ENCODE measurements at places on chromosomes 11 and 22.

GRCh38 chr11:1459219-1459575 is 27.4 kb downstream of the MOB2 start:
- DNase-seq, result no peak

DNA sequence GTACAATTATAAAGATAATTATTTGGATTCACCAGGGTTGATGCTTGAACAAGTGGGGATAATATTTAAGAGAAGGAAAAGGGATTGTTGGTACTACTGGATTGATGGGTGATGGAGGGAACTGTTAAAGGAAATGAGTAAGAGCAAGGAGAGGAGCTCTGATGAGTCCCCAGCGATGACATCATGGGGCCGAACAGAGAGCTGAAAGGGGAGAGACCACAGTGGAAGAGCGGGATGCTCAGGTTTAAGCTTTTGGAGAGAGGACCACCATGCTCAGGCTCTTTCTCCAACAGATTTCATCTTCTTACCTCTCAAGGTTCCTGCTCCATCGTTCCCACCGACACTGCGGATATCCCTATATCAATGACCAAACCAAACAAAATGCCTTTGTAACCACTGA is 568.7 kb downstream of the ETS1 start:
- no peak for DNase-seq

- no peak for DNase-seq
Measured at GRCh38 chr11:11667056-11667455, 45.3 kb upstream of the GALNT18 start.

DNA sequence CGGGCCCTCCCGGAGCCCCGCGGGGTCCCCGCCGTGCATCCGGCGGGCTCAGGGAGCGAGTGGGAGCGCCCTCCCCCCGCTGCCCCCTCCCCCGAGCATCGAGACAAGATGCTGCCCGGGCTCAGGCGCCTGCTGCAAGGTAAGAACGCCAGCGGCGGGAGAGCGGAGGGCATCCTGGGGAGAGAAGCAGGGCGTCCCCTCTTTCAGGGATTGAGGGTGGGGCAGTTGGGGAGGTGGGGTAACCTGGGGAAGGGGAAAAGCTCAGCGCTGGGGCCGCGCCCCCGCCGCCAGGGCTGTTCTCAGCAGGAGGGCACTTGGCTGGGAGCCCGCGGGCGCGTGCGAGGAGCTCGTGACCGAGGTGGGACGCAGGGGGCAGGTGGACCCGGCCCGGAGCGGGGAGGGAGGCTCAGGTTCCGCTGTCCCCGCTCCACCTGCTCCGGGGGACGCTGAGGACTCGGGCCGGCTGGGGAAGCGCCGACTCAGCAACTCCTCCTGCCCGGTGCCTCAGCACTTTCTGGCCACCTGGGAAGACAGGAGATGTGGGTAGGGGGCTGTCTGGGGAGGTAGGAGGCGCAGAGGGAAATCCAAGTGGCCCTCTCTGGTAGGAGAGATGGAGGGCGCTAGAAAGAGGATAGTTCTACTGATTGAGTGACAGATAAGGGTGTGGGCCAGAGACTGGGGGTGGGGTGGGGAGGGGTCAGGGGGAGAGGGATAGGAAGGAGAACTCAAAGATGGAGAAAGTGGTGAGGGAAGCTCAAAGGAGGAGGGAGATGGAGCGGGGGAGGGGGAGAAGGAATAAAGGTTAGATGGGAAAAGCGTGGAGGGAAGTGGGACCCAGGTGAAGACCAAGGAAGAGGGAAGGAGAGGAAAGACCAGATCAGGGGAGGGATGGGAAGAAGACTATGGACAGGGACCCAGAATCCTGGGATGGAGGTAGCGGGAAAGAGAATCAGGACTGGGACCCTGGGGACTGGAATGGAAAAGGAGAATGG is 726 bp downstream of the RTN4RL2 start:
- no peak for DNase-seq

DNA sequence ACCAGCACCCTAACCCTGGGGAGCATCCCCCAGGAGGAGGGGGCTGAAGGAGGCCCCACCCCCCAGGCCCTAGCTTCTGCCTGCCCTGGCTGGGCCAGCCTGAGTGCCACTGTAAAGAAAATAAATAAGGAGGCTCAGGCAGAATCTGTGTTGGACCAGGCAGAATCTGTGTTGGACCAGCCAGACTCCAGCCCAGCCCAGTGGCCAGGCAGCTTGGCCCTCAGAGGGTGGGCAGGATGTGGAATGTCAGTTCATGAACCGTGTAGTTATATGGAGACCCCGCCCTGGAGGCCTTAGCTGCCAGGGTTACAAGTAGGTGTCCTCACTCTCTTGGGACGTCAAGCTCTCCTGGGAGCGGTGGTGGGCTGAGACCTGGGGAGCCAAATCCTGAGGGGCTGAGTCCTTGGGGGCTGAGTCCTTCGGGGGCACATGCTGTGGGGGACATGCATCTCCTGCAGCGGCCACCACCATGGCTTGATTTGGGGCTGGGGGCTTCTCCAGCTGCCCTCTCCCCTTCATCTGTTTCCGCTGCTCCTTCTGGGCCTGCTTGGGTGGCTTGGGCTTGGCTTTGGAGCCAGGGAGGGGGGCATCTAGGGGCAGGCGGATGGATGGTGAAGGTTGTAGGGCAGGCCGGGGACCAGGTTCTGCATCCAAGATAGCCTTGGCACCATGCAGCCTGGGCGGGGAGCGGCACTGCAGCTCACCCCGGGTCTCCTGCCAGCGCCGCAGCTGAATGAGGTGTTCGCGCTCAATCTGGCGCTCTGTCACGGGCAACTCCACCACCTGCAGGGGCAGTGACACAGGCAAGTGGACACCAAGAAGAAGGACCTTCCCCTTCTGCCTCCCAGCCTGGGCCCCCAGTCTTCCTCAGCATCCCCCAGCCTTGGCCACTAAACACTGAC is 3.0 kb upstream of the CASTOR1 start:
- no peak for DNase-seq

GRCh38 chr11:19683141-19683805 is 29.4 kb upstream of the NAV2 start:
- DNase-seq, result no peak

DNA sequence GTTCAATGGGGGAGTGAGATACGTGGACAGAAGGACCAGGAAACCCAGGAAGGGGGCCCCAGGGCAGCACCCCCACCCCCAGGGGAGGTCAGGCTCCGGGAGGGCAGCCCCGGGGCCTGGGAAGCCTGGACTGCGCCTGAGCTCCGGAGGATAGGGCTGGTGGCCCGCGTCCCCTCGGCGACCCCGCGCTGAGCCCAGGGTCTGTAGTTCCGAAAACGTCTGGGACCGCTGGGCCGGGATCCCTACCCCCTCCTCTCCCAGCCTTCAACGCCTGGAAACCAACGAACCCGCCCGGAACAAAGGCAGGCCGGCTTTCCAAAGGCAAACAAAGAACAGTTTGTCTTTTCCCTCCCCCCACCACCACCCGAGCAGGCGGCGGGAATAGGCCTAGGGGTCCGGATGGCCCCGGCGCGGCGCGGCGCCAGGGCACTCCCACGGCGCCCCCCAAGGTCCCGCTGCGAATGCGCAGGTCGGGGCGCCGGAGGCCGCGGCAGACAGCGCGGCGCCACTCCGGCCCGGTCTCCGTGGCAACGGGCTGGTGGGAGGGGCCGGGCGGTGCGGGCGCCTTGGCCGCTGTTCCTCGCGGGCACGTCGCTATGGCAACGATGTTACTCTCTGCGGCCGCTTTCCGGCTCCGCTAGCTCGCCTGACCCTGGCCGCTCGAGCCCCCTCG is 58.5 kb downstream of the IGLL1 start:
- DNase-seq, result peak; percentile 29

DNA sequence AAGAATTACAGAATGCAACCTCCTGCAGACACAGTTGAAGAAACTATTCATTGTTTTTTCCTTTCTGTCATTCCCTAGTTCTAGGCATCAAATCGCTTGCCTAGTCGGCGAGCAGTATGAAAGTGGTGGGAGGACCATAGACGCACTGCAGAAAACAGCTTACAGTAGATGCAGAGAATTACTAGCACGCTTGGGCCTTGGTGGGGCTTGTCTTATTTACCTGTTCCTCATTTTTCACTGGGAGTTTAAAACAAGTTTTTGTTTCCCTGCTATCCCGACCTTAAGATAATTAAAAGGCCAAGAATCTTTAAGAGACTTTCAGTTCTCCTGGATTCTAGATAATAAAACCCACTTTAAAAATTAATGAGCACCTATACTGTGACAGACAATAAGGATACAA is 713 bp upstream of the ARL14EP start:
- DNase-seq, result no peak

DNA sequence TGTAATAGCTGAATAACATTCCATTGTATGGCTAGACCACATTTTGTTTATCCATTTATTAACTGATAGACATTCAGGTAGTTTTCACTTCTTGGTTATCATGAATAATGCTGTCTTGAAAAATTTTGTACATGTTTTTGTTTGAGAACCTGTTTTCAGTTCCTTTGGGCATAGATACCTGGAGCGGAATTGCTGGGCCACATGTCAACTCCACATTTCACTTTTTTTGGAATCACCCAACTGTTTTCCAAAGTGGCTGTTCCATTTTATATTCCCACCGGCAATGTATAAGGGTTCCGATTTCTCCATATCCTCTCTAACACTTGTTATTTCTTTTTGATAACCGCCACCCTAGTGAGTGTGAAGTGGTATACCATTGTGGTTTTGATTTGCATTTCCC is 184.3 kb downstream of the LARGE1 start:
- no peak for DNase-seq

DNA sequence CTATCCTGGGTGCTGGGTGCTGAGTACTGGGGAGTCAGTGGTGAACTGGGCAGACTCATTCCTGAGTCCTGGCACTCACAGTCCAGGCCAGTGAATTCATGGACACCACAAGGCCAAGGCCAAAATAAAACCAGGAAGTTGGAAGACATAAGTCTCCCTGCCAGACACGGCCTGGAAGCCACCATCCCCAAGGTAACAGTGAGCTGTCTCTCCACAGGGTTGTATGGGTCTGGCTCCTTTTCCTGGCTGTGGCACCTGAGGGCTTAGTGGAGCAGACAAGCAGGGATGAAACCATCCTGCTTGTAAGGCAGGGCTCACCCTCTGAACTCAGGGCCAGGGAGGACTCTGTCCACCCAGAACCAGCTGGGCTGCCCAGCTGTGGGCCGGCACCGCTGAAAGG is 54.7 kb upstream of the ALX4 start:
- DNase-seq, result no peak

DNA sequence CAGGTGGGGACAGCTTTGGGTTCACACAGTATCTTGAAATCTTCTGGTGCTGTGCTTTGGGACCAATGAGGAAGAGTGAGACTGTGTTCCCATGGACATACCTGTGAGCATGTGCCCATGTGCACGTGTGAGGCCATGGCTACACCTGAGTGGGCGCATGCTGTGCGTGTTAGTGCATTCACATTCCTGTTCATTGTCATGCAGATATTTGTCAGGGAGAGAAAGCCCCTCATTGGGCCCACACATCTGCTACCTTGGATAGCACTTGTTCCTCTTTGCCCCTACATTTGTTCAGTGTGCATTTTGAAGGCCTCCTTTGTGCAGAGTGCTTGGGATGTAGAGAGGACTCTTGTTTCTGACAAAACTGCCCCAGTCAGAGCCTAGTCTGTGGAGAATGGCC is 154.3 kb upstream of the E2F8 start:
- DNase-seq, result no peak

GRCh38 chr11:129289350-129290040 is 86.2 kb upstream of the BARX2 start:
- DNase-seq, result no peak

- DNase-seq, result no peak
Measured at GRCh38 chr11:117704395-117705100, 92.5 kb downstream of the DSCAML1 start.

- no peak for DNase-seq
Measured at GRCh38 chr22:26023104-26023775, 146.0 kb upstream of the SEZ6L start.

DNA sequence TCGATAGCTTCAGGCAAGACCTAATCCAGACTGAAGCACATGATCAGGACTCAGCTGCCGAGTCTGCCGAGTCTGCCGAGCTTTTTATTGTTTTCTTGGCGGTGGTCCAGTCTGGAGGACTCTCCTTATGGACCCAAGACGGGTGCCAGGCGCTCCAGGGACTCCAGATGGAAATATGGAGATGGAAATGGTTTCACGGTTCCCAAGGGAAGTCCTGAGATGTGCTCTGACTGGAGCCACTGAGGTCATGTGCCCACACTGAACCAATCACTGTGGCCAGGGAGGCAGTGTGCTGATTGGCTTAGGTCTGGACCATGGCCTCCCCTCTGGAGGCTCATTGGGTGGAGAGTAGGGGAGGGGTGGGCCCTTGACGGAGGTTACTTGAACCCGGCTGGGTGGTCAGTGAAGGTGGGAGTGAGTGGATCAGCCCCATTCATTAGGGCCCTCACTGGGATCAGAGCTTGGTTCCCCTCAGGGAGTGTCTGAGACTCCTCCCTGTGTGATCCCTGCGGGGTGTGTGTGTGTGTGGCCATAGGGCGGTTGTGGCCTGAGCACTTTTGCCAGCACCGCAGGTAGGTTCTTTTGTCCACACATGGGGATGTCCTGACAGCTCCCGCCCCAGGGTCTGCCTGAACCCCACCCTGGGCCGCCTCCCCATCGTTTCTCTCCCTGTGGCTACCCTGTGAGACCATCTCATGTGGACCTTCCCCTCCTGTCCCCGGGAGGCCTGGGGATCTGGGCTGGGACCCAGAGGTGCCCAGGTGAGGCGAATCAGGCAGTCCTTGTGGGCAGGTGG is 14.0 kb downstream of the RPS6KA4 start:
- no peak for DNase-seq

DNA sequence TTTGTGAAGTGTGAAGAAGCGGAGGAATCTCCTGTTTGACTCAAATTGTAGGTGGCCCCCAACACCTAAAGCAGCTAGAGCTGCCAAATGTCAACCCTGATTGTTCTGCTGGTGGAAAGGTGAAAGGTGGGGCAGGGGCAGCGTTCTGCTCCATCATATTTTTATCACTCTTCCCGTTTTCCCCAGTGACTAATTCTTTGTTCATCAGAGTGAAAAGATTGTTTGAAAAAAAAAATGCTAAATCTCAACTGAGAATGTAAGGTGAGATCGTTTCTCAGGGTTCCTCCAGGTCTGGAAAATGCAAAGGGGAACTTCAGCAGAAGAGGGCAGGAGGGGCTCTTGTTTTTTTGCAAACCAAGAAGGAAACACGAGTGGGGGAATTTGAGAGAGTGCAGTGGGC is 137.7 kb downstream of the MN1 start:
- DNase-seq, result no peak

GRCh38 chr11:76123248-76123647 is 83.1 kb downstream of the WNT11 start:
- DNase-seq, result no peak

DNA sequence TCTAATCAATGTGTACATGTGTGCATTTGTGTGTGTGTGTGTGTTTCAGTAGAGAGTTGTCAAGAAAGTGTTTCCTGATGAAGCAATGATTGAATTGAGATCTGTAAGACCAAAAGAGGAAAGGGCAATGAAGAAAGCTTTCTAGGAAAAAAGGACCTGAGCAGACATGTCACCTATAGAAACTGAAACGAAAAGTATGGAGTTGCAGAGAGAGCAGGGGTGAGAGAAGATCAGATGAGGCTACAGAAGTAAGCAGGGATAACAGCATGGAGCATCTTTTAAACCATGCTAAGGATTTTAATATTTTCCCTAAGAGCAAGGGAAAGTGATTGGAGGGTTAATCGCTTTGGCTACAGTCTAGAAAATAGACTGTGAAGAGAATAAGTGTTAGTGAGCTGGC is 1459.4 kb upstream of the TENM4 start:
- DNase-seq, result no peak

Data from HS-27A (cell line).